ENCODE measurements at places on chromosomes 16 and 17.

- no peak for DNase-seq
Measured at GRCh38 chr16:81008505-81008789, 1.4 kb downstream of the CENPN start.

DNA sequence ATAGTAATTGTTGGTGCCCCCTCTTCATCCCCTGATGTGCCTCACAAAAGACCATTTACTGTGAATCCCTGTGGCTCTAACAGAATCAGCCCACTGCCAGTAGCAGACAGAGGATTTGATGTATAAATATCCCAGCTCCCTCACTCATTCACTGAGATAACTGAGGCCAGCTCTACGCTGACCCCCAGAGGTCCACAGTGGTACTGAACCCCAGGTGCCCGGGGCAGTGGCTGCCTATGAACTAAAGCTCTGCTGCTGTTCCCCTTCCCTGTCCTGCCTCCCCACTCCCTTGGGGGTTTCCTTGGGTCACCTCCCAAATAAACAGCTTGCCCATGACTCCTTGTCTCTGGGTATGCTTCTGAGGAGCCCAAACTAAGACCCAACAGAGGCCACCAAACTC lies 295.8 kb downstream of the FOXL1 start:
- no peak for DNase-seq

GRCh38 chr17:79811011-79811867 lies 14.4 kb upstream of the CBX8 start:
- DNase-seq, result no peak

- no peak for DNase-seq
Measured at GRCh38 chr16:79283578-79283977, 317.0 kb downstream of the MAF start.

DNA sequence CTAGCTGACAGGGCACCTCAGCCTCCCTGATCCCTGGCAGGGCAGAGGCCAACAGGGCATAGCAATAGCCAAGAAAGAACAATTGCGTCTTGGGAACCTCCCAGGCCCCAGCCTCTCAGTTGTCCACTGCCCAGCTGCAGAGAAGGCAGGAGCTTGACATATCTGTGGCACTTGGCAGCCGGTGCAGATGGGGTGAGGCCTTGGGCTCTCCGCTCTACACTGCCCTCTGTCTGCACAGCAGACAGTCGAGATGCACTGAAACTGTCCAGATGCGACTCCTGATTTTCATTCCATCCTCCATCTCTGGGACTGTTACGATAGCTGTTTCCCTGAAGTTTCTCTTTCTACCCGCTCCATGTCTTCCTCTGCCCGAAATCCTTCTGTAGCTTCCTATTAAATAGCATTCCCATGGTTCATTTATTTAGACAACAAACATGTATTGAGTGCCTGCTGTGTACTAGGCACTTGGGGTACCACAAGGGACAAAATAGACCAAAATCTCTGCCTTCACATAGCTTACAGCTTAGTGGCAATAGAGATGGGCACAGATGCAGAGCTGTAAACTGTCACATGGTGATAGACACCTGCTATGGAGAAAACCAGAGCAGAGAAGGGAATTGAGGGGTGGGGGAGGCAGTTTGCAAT lies 3.3 kb downstream of the POLR3E start:
- no peak for DNase-seq

DNA sequence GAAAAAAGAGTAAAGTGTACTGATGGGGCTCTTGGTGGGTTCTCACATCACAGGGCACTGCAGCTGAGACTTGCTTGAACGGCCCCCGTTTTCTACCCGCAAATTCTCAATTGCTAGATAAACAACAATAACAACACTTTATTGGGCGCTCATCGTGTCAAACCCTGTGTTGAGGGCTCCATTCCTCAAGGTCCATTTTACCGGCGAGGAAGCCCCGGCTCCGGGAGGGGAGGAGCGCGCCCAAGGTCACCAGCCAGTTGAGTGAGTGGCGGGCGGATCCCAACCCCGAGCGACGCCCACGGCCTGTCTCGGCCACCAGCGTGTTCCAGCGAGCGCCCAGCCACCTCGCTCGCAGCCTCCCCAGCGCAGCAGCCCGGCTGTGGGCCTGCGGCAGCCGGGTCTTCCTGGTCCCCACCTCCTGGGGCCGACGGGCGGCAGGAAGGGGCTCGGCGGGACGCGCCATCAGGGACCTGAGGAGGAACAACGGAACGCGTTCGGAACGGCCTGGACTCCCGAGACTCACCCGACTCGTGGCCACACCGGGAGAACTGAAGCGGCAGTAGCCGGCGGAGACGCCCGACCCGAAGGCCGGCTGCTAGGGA lies 373 bp downstream of the CMC2 start:
- DNase-seq, result no peak

- peak; percentile 47 for DNase-seq
Measured at GRCh38 chr17:82217530-82218204, 5.0 kb upstream of the CCDC57 start.

DNA sequence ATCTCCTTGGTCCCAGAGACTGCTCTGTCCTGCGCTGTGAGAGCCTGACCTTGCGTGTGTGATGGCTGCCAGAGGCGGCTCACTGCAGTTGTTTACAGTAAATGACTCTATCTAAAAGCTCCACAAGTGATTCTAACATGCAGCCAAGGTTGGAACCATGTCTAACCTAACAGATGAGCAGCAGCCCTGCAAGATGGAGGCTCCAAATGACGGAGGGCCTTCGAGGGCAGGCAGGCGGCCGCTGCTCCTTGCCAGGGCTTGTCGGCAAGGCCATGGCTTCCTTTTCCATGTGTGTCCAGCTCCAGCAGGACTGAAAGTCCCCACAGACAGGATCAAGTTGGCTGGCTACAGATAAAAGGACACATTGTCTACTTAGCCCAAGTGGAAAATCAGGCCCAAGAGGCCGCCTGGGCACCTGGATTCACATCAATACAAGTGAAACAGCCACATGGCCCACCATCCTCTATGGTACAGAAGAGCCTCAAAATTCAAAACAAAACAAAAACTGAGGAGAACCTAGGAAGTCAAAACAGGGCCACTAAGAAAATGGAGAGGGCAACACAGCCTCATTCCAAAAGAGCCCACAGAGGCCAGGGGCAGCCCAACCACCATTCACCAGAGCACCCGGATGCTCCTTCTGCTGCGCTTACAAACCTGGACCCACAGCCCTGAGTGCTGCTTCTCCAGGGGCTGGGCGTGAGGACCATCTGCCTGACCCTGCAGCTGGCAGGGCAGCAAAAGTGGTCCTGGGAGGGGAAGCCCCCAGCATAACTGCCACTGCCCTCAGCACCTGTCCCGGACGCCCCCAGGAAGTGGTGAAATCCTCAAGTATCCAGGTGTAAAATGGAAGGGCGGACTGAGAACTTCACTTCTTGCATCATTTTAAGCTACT lies 65.0 kb downstream of the AMFR start:
- DNase-seq, result no peak

- DNase-seq, result no peak
Measured at GRCh38 chr16:63481060-63481459, 1444.8 kb upstream of the CDH8 start.

- DNase-seq, result no peak
Measured at GRCh38 chr17:12568358-12569251, 97.1 kb upstream of the MYOCD start.

DNA sequence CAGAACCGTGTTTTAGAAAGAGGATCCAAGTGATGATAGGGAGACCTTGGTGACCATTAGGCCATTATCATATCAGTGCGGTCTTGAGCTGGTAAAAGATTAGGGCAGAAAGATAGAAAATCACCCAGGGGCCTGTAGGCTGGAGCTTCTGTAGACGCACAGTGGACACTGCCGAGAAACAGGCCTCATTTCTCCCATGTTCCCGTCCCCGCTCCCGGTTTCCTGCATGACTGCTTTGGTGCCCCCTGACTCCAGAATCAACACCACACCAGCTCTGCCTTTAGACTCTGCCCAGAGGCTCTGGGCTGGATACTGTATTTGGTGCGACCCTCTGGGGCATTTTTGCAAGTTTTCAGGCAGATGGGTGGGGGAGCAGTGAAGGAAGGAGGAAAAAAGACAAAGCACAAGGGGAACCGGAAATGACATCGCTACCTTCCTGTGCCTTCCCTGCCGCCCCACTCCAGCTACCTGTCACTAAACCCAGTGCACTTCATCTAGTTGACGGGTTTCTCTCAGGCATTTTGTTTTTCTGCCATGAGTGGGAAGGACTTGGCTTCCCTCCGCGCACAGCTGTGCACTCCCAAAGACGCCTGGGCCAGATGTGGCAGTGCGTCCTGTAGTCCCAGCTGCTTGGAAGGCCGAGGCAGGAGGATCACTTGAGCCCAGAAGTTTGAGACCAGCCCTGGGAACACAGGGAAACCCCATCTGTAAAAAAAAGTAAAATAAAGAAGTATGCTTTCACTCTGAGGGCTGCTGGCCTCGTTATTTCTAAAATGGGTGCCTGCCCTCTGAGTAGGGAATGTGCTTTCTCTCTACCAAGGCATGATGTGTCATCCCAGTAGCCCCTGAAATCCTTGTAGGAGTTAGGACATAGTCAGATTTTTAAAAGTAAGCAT lies 214.1 kb downstream of the RPTOR start:
- no peak for DNase-seq

- DNase-seq, result no peak
Measured at GRCh38 chr16:9808210-9808609, 374.0 kb downstream of the GRIN2A start.

GRCh38 chr16:29971304-29971703 lies 2.4 kb upstream of the TAOK2 start:
- no peak for DNase-seq

DNA sequence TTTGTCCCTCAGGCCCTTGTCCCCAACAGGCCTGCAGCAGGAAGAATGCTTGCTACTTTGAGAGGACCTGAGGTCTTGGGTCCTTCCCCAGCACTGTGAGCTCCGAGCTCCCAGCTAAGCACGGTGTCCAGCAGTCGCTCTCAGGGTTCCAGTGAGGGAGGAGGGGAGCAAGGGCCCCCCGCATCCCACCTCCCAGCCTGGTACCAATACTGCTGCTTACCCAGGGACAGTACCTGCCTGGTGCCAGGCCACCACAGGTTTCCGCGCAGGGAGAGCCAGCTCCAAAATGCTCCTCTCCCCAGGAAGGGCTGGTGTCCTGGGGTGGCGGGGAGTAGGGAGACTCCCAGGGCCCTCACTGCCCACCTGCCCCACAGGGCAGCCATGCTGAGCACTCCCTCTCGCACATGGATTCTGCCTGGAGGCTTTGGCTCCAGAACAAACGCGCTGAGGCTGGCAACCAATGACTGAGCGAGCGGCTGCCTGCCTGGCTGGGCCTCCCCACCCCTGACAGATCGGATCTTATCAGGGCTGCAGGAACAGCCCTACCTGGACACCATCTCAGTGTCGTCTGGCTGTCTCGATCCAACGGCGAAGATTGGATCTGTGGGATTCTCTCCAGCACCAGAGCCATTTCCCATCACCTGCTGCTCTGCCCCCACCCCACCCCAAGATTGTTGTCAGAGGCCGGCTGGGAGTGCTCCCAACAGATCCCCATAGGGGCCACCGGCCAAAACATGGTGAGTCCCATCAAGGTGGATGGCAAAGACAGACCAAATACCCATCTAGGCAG lies 2.4 kb downstream of the DOK4 start:
- DNase-seq, result no peak

DNA sequence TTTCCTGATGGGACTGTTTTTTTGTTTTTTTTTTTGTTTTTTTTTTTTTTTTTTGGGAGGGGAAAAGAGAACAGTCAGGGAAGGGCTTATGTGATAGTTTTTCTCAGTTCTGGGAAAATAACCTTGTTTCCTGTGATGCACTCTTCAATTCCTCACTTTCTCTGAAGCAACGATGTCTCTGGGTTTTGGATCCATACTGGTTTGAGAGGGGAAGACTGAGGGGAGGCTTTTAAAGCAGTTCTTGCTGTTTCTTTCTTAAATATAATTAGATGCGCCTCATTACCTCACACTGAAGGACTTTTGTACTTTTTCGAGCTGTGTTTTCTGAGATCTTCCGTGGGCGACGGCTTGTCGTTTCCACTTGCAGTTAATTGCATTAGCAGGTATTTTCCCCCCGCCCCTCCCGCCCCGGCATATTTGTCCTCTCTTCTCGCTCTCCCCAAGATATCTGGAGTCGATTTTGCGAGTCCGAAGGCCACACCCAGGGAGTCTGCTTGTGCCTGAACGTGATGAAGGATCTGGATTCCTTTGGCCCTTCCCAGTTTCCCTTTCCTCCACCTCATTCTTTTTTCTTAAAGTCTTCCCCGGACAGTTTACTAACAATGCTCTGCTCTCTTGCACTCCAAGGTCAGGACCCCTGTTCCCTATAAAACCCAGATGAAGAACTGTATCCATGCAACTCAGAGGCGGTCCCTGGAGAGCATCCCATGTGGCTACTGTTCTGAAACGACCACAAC lies 125.2 kb upstream of the ZFHX3 start:
- DNase-seq, result no peak

DNA sequence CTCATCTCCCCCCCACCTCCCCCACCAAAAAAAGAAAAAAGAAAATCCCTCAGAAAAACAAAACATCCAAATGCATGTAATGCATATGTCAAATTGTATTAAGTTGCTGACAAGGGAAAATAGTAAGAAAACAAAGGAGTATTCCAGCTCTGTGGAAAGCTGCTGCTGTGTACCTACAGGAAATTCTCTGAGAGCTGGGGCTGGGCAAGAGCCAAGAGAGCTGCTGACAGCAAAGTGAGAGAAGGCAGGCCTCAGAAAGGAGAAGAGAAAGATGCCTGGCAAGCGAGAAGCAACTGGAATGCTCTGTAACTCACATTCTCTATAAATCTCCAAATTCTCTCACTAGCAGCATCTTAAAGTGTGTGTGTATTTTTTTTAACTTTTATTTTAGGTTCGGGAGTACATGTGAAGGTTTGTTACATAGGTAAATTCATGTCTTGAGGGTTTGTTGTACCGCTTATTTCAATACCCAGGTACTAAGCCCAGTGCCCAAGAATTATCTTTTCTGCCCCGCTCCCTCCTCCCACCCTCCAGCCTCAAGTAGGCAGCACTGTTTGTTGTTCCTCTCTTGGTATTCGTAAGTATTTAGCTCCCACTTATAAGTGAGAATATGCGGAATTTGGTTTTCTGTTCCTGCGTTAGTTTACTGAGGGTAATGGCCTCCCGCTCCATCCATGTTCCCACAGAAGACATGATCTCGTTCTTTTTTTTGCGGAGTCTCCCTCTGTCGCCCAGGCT lies 24.4 kb downstream of the CNTROB start:
- no peak for DNase-seq

- no peak for DNase-seq
Measured at GRCh38 chr16:67426950-67427349, 4.0 kb upstream of the HSD11B2 start.

DNA sequence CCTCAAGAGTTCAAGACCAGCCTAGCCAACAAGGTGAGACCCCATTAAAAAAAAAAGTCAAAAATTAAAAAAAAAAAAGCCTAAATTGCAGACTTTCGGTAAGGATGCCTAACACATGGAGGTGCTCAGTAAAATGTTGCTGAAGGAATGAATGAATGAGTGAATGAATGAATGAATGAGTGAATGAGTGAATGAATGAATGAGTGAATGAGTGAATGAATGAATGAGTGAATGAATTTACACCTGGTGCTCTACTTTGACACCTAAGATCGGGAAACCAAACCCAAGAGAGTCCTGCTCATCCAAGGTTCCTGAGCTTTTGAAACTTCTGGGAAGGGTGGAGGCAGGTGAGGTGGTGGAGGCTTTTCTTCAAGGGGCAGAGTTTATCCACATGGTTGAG lies 112.2 kb upstream of the LHX1 start:
- DNase-seq, result no peak
